ENCODE measurements at places on chromosomes 6 and 20. TPM values are rescaled to one million over a fixed set of nuclear protein-coding genes. Genes with fewer than 3 reads are reported as not detected.
A peak's percentile ranks its signal among the peaks of the same experiment; 100 is the strongest.

- DNase-seq, result no peak
These were observed 2.2 kb upstream of the NNAT start for GRCh38 chr20:37518606-37519507.

DNA sequence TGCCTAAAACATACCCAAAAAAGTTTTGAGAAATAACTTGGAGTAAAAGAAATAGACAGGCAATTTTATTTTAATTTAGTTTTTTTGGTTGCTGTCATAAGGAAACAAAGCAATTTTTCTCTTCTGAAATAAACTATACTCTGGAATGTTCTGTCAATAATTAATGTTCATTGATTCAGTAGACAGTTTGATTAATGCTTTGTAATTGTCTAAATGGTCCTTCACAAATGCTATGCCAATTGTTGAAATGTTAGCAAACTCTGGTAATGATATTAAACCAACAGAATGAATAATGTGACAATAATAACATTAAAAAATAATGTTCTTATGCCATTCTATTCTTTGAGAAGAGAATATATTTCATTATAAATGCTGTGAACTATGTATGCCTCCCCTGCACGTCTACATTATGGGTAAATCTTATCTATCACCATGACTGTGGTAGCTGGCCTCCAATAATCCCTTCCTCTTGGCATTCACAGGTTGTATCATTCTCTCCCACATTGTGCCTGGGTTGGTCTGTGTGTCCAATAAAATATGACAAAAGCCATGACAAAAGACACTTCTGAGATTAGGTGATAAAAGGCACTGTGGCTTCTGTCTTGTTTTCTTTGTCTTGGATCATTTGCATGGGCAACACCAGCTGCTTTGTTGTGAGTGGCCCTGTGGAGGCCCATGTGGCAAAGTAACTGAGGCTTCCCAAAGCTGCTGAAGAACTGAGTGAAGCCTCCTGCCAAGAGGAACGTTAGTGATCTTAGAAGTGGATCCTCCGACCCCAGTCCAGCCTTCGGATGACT, 25.1 kb downstream of the IL20RA start:
- DNase-seq, result no peak

GRCh38 chr6:122399348-122400120, at the start of gene HSF2:
HSF2 (plus strand) TSS chr6:122399652; CDS start chr6:122399738, 86 bp downstream.
- DNase-seq, result peak; percentile 93

DNA sequence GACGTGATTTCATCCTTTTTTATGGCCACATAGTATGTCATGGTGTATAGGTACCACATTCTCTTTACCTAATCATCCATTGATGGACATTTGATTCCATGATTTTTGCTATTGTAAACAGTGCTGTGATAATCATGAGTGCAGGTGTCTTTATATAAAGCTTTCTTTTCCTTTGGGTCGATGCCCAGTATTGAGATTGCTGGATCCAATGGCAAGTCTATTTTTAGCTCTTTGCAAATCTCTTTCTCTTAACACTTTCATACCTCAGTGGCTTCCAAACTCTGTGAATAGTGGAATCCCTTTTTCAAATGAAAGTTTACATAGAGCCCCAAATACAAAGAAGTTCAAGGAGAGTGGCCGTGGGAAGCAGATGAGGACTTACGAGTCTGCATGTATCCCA, 105.8 kb upstream of the SPTLC3 start:
- DNase-seq, result no peak

DNA sequence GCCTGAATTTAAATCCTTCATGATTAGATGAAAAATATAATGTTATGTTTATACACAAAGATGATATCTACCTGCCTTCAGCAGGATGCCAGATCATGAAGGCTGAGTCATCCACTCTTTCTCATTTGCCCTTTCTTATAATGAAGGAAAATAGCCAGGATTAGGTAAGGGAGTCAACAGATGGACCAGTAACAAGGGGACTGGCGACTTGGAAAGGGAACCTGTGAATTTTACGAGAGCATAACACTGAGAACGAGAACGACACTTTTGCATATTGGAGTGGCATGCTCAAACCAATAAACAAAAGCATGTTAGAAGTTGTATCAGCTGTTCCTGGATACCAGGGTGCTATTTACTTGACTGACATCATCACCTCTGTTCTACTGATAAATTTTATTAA, 154.0 kb downstream of the LAMP5 start:
- no peak for DNase-seq

- DNase-seq, result no peak
These were observed 42.9 kb upstream of the PDE10A start for GRCh38 chr6:165705941-165706340.

- no peak for DNase-seq
These were observed 754.4 kb upstream of the MARCKS start for GRCh38 chr6:113102761-113103160.

GRCh38 chr20:34709831-34710567, 5.9 kb downstream of the TP53INP2 start:
- DNase-seq, result no peak

DNA sequence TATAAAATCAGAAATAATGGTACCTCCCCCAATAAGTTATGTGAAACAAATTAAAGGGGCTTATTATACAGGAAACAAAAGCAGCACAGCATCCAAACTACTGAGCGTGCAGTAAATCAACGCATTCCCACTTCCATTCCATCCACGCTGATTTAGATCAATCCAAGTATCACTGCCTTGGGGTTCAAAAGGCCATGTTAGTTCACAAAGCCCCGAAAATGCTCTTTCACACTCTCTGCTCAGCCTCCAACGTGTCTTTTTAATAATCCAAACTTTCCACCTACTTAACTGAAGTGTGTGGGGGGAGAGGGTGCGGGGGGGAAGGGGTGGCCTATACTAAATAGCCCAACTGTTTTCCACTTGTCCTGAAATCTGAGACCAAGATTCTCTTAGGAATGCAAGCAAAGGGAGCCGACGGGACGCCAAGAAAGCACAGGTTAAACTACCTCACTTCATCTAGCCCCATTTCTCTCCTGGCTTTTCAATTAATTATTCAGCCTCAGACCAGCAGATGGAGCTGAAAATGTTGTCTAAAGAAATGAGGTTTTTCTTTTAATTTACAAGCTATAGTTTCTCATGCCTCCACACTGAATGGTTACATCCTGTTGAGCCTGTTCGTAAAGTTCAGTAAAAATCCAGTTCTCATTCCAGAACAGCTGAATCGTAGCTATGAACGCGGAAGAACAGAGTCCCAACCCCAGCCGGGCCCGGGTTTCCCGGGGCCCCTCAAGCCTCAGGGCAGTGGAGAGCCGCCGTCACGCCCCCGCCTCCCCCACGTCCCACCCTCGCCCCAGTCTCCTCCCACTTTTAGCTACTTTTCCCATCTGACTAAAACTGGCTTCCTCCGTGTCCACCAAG, 1.0 kb upstream of the NXT1 start:
- DNase-seq, result no peak

- no peak for DNase-seq
These were observed 326.2 kb downstream of the CD83 start for GRCh38 chr6:14443629-14444268.

- DNase-seq, result no peak
These were observed 88.6 kb downstream of the ERMARD start for GRCh38 chr6:169839898-169840631.

- DNase-seq, result no peak
These were observed 3.7 kb downstream of the CSNK2A1 start for GRCh38 chr20:539848-540247.

GRCh38 chr20:8153281-8153908, 21.3 kb downstream of the PLCB1 start:
- peak; percentile 43 for DNase-seq

- no peak for DNase-seq
These were observed 274.8 kb upstream of the EXOC2 start for GRCh38 chr6:967701-968100.

DNA sequence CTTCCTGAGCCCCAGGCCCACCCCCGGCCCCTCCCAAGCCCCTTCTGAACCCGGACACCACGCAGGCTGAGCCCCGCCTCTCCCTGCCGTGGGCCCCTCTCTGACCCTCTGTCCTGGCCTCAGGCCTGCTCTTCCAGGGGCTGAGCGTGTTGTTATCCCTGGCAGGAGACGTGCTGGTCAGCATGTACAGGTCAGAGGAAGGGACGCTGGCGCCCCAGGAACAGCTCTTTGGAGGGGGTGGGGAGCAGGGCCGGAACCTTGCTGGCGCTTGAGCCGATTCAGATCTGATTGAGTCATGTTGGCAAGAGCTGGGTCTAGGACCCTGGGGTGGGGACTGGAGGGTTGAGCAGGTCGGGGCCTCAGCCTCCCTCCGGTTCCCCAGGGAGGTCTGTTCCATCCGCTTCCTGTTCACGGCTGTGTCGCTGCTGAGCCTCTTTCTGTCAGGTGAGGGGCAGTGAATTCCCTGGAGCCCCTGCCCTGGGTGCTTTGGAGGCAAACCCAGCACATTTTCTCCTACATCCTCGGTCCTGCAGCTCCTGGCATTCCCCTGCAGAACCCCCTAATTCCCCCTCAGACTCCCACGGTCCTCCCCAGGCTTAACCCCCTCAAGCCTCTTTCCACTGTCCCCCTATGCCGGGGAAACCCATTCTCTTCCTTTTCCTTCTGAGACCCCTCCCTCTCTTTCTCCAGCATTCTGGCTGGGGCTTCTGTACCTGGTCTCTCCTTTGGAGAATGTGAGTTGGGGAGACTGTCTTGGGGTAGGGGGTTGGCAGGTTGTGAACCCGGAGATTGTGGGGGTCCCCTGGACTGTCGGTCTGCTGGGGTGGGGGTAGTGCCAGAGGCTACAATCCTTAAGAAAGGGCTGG, 2.0 kb downstream of the SPAG4 start:
- DNase-seq, result peak; percentile 26

DNA sequence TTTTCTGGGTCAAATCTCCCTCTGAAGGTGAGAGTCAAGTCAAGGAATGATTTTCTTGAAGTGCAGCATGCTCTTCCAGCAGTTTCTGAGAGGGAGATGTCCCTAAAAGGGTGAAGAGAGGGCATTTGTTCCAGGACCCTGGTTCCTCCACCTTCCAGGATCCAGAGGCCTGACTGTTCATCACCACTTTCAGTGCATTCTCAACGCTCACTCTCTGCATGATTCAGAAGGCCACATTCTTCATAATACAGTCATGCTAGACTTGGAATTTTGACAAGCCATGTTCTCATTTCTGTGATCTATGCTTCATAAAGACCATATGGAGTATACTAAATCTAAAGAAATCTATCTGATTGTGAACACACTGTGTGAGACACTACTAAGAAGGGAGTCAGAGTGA, 85.1 kb downstream of the PDE7B start:
- DNase-seq, result no peak

The OTOR gene
- total RNA-seq, result not detected

The CPNE5 gene
- 0.70 TPM for total RNA-seq

The L3MBTL1 gene
- total RNA-seq, result 18.3 TPM

The AVP gene
- not detected for total RNA-seq

The CALHM5 gene
- total RNA-seq, result not detected

The ZSCAN31 gene
- total RNA-seq, result 0.73 TPM

The ZFP64 gene
- total RNA-seq, result 11.4 TPM

The SLC22A16 gene
- total RNA-seq, result not detected

The HNF4A gene
- not detected for total RNA-seq

Measured in CD4-positive, alpha-beta memory T cell (primary cell).